ENCODE measurements at places on chromosomes 16 and 17.

GRCh38 chr16:81457326-81458133 is 12.9 kb downstream of the CMIP start:
- DNase-seq: no peak

DNA sequence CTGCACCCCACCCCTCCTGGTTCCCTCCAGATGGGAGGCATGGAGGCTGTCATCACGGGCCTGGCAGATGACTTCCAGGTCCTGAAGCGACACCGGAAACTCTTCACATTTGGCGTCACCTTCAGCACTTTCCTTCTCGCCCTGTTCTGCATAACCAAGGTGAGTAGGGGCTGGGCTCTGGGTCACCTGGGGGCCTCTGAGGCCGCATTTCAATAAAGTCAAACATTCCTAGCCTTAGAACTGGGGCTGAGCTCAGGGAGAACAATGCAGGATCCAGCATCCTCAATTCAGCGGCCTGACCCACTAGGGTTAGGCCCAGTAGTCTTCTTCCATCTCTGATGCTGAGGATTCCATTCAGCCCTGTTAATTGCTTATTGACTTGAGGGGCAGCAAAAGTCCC is 42.1 kb downstream of the SLC6A2 start:
- no peak for DNase-seq

GRCh38 chr16:5451641-5452040 is 354.0 kb upstream of the EEF2KMT start:
- no peak for DNase-seq

DNA sequence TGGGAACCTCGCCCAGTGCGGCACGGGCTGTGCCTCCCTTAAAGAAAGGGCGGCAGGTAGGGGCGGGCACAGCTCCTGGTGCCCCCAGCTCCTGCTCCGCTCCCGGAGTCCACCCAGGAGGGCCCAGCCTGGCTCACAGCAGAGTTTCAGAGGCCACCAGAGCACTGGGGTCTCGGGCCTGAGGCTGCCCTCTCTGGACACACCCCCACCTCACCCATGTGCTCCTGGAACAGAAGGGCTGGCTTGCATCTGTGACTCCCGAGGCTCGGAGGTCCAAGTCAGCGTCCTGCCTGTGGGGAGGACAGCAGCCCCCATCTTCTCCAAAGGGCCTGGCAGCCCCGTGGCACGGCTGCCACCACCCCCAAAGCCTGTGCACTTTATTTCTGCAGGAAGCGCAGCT is 62.7 kb downstream of the RBFOX3 start:
- DNase-seq: no peak

GRCh38 chr16:20129375-20129774 is 55.7 kb upstream of the GPR139 start:
- DNase-seq: no peak

DNA sequence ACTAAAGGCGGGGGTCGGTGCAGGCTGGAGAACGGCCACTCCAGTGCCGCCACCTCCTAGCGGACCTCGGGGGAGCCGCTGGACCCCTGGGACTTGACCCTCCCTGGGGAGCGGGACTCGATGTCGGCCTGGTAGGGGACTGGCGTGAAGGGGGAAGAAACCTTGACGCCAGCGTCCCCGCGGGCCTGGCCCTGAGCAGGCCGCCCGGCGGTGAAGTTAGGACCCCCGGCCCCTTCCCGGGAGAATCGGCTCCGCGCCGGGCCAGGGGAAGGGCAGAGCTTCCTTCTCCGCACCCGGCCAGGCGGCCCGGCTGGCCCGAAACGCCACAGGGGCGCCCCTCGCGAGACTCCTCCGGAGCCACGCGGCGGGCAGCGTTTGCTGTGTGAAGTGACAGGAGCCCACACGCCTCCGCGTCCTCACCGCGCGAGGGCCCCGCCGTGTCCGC is 389 bp downstream of the DUS1L start:
- no peak for DNase-seq

DNA sequence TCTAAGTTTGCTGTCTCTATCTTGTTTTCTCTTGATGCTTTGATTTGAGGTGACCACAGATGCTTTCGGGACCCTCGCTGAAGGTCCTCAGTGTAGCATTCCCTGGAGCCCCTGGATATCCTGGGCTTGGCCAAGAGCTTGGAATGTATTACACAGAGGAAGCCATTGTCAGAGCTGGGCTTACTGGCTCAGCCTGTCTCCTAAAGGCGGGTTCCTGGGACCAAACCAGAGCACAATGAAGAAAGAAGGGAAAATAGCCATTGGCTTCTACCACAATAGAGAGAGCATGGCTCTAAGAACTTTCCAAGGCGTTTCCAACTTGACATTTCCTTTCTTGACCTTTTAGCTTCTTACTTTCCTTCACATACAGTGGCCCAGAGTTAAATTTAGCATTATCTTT is 229.3 kb downstream of the HS3ST3A1 start:
- no peak for DNase-seq

DNA sequence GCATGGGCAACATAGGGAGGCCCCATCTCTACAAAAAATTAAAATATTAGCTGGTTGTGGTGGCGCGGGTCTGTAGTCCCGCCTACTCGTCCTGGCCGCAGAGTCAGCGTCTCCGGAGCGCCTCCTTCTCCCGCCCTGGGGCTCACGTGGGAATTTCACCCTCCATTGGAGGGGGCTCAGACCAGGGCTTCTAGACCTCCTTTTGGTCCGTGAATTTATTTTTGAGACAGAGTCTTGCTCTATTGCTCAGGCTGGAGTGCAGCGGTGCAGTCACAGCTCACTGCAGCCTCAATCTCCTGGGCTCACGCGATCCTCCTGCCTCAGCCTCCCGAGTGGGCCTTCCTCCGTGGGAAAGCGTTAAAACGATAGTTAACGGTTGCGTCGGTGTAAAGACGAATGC is 394 bp upstream of the NME4 start:
- peak; percentile 55 for DNase-seq

- no peak for DNase-seq
Measured at GRCh38 chr16:10895053-10895946, 18.3 kb downstream of the CIITA start.

GRCh38 chr16:66598111-66598510 is 6.4 kb upstream of the CMTM3 start:
- no peak for DNase-seq

DNA sequence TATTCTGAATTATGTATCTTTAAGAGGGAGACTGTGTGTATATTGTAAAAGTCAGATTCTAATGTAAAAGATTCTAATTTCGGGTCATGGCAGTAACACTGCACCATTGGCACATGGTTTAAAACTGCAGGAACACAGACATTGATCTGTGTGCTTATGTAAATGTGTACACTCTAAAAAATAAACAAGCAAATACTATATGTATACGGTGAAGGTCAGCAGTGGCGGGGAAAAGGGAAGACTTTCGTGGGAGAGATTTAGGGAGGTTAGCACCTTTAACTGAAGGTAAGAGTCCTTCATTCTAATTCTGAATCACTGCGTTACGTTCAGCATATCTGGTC is 157.8 kb upstream of the FAM20A start:
- no peak for DNase-seq

DNA sequence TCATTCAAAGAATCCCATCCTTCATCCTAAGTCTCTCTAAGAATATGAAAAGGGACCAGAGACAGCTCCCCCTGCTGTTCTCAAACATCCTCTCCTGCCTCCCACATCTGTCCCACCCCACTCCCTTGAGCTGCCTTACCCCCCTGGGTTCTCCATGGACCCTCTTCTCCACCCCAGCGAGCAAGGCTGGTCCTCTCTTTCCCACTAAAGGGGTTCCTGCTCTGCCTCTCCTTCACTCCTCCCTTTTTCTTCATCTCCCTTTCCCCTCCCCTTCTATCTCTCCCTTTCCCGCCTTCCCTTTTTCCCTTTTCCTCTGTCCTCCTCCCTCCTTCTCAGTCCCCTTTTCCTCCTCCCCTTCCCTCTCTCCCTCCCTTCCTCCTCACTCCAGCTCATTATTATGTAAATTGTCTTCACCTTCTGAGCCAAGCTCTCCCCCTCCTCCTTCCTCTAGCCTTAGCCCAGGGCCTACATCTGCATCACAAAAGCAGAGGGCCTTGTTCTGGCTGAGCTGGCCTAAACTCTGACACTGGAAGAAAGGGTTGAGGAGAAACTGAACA is 90.0 kb downstream of the GNAO1 start:
- peak; percentile 35 for DNase-seq

DNA sequence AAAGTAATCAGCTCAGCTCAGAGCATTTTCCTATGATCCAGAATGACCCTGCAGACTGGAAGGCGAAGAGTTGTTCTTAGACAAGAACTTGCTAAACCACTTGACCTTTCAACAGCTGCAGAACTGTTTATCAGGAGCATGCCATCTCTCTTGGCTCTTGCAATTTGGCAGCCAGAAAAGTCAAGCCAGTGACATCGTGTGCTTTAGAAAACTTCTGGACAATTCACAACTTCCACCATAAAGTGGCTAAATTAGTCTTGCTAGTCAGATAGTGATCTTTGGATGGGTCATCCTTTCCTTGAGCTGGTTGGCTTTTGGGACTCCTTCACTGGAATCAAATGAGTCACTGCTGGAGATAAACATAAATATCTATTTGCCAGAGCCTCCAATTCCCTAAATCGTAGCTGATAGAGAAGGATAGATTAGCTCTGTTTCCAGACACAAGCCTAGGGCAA is 146.5 kb downstream of the MAP2K6 start:
- no peak for DNase-seq

- DNase-seq: no peak
Measured at GRCh38 chr16:66272461-66272860, 94.0 kb upstream of the CDH5 start.

DNA sequence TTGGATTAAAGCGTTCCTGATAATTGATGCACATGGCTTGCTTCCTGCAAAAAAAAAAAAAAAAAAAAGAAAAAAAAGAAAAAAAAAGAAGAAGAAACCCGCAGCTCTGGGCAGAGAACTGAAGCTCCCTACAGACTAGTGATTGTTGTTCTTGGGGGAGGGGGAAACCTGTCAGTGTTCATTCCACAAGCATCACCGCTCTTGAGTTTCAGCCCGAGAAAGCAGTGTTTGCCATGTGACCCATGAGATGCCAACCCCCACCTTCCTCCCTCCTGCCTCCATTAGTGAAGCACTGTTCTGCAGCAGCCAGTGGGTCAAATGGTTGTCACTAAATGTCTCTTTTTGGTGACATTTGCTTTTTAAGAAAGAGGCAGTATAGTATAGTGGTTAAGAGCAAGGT is 1.7 kb downstream of the USP43 start:
- DNase-seq: no peak

GRCh38 chr16:55408661-55409060 is 70.3 kb upstream of the MMP2 start:
- no peak for DNase-seq

GRCh38 chr17:42283241-42284023 is 4.9 kb upstream of the STAT5A start:
- no peak for DNase-seq

DNA sequence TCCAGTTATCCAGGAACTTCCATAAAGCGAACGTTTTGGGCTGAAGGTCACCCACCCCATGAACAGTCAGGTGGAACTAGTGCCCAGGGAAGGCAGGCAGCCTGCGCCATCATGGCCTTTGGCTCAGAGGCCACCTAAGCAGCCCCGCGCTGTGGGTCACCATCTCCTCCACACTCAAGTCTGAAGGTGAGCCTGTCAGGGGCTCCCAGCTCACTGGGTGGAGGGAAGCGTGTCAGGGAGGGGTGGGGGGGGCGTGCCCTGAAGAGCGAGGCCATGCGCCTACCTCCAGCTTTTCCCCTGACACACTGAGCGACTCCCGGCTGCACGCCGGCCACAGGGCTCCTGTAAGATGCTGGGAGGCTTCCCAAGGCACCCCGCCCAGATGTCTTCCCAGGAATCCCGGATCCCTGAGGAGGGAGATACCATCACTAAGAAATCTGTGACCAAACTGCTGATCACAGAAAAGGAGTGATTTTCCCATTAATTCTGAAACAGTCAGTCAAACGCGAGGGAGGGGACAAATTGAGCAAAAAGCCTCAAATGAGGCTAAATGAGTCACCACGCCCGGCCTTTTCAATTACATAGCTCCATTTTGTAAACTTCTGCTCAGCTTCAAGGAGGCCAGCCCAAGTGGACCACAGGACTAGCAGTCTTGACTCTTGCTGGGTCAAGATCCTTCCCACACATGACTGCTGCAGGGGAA is 26.5 kb upstream of the SLC25A19 start:
- no peak for DNase-seq

- DNase-seq: no peak
Measured at GRCh38 chr16:87216148-87216840, 100.9 kb downstream of the C16orf95 start.

DNA sequence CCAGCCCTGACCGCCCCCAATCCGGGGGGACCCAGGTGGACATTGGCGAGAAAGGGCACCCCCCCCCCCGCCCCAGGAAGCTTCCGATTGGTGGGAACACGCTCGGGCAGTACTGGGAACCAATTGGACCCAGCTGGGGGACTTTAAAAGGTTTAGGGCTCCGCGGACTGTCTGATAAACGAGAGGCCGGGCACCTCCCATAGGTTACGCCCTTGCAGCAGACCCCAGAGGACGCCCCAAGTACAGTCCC is 245 bp downstream of the TMEM256 start:
- peak; percentile 76 for DNase-seq

- DNase-seq: no peak
Measured at GRCh38 chr17:81923302-81924260, 4.0 kb downstream of the MAFG start.

GRCh38 chr16:12801511-12802042 is 2.1 kb downstream of the CPPED1 start:
- DNase-seq: no peak

DNA sequence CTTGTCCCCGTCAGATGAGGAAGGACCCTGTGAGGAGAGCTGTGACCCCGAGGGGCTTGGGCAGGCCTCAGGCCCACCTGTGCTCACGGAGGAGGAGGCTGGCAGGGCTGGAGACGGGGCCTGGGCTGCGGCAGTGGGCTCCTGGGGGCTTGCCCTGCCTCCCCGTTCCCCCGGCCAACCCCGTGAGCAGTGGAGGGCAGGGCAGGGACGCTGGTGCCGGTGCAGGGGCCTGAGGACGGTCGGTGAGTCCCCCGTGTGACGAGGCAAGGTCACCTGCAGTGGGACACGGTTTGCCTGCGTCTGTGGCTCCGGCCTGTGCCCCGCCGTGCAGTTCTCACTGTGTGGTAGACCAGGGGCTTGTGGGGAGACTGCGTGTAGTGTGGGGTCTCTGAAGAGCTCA is 8.3 kb upstream of the RHOT2 start:
- DNase-seq: no peak

DNA sequence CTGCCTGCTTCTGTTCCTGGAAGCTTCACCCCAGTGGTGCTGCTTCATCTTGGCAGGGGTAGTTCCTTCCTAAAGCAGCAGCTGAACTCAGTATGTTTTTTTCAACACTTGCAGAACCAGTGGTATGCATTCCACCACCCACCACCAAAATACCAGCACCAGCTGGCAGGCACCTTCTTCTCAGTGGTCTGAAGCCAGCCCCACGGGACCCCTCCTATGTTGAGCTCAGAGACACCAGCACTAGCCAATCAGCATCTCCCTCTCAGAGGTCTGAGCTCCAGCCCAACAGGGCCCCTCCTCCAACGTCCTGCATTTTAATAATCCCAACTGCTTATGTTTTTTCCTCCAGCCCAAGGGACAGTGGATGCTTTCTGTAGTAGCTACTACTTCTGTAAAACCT is 299.6 kb upstream of the CCL2 start:
- no peak for DNase-seq

DNA sequence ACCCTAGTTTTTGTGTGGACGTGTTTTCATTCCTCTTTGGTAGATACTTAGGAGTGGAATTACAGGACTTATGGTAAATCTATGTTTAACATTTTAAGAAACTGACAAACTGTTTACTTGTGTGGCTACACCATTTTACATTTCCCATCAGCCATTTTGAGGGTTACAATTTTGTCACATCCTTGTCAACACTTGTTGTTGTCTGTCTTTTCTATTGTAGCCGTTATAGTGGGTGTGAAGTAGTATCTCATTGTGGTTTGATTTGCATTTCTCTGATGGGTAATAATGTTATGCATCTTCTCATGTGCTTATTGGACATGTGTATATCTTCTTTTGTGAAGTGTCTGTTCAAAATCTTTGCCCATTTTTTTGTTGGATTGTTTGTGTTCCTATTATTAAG is 4.5 kb downstream of the FTO start:
- no peak for DNase-seq
